ENCODE measurements at places on chromosomes 4 and X.

GRCh38 chr4:185920171-185920570 lies 108.2 kb upstream of the SORBS2 start:
- DNase-seq: no peak

GRCh38 chr4:55092504-55092903 lies 32.9 kb downstream of the KDR start:
- DNase-seq: no peak

GRCh38 chrX:147635186-147635585 lies 276.5 kb upstream of the FMR1 start:
- DNase-seq: no peak

GRCh38 chr4:52957835-52958631 lies 95.9 kb downstream of the RASL11B start:
- DNase-seq: no peak

DNA sequence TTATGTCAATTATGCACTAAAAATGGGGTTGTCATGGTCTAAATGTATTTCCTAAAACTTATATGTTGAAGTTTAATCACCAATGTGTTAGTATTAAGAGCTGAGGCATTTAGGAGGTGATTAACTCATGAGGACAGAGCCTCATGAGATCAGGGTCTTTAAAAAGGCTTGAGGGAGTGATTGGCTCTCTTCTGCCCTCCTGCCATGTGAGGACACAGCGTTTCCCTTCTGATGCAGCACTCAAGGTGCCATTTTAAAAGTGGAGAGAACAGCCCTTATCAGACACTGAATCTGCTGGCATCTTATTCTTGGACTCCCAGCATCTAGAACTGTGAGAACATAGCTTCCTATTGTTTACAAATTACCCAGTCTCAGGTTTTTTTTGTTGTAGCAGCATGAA lies 581.7 kb downstream of the KCNIP4 start:
- DNase-seq: no peak

DNA sequence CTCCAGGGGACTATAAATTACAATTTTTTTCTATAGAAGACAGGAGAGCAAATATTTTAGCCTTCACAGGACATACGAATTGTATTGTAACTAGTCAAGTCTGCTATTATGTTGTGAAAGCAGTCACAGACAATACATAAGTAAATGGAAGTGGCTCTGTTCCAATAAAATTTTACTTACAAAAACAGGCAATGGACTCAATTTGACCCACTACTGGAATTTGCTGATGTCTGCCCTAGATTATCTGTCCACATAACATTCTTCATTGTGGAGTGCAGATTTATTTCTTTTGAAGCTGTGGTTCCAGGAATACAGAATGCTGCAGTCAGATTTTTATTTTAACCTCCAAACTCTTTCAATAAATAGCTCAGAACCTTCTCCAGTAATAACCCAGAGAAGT lies 330.3 kb downstream of the PPP4R3C start:
- no peak for DNase-seq

DNA sequence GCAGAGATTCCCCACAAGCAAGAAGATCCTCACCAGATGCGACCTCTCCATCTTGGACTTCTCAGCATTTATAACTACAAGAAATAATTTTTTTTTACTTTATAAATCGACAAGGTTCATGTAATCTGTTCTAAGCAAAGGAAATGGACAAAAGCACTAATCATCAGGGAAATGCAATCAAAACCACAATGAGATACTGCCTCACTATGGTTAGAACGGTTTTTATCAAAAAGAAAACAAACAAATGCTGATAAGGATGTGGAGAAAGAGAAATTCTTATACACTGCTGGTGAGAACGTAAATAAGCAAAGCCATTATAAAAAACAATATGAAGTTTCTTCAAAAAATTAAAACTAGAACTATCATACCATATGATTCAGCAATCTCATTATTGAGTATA lies 1382.6 kb downstream of the ARAP2 start:
- no peak for DNase-seq

DNA sequence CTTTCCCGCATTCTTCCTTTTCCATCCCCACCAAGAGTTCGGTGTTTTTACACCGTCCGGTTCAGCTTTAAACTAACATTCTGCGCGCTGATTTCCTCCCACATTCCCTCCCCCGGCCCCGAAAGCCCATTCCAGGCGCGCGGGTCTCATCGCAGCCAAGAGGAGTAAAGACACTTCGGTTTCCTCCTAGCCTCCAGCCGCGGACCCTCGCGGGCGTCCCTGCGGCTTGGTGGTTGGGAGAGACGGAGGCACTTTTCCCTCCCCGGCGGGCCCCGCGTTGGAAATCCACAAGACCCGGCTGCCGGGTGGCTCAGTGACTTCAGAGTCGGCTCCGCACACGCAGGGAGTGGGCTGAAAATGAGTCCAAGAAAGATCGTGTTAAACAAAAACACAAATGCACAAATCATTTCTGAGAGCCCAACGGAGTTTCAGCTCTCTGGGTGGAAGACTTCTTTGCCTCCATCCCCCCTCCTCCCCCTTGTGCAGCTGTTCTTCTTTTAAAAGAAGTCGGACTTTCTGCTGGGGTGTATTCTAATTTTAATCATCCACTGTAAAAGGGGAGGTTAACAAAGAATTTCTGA lies 2.0 kb upstream of the ARX start:
- no peak for DNase-seq

All from HFF-Myc (cell line).